ENCODE measurements at places on chromosomes 12 and 14.

GRCh38 chr14:50615056-50615455, 53.0 kb downstream of the SAV1 start:
- DNase-seq: no peak

DNA sequence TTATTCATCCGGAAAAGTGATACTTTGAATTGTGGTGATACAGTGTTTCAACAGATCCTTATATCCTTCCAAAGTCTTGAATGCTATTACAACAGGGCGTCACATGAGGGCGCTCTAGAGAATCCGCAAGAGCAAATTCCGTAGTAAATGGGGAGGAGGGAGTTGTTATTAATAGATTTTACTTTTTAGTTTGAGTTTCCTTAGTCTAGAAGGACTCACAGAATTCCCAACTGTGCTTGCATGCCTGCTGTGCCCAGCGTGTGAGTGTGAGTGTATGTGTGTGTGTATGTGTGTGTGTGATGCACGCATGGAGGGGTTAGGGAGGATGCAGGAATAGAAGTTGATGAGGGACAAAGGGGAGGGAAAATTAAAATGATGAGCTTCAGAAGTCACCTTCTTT, 375.3 kb downstream of the C12orf75 start:
- peak; percentile 25 for DNase-seq

GRCh38 chr12:26281320-26281719, 85.9 kb downstream of the SSPN start:
- no peak for DNase-seq

- DNase-seq: no peak
Observed at GRCh38 chr12:88063375-88063774, 34.2 kb upstream of the C12orf50 start.

DNA sequence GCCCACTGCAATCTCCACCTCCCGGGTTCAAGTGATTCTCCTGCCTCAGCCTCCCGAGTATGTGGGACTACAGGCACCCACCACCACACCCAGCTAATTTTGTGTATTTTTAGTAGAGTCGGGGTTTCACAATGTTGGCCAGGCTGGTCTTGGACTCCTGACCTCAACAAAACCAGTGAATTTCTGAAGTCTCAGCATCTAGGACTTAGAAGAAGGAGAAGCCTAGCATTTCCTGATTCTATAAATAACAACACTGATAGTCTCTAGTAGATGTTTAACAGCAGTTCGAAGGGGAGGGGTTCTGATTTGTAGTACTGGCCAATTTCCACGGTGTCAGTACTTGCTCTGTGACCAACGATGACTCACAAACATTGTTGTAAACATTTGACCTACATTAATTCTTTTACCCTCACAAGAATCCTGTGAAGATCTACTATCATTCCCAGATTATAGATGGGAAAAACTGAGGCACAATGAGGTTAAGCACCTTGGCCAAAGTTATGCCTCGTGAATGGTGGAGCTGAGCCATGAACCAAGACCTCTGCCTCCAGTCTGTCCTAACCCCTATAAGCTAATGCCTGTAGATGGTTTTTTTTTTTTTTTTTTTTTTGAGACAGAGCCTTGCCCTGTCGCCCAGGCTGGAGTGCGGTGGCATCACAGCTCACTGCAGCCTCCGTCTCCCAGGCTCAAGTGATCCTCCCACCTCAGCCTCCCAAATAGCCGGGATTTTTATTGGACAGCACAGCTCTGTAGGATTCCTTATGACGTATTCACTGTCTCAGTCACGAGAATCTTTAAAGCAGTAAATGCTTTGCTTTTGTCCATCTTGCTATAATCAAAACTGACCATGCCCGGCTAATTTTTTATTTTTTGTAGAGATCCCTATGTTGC, 5.2 kb downstream of the P2RX4 start:
- no peak for DNase-seq

GRCh38 chr14:85824526-85824925, 294.6 kb downstream of the FLRT2 start:
- DNase-seq: peak; percentile 72

DNA sequence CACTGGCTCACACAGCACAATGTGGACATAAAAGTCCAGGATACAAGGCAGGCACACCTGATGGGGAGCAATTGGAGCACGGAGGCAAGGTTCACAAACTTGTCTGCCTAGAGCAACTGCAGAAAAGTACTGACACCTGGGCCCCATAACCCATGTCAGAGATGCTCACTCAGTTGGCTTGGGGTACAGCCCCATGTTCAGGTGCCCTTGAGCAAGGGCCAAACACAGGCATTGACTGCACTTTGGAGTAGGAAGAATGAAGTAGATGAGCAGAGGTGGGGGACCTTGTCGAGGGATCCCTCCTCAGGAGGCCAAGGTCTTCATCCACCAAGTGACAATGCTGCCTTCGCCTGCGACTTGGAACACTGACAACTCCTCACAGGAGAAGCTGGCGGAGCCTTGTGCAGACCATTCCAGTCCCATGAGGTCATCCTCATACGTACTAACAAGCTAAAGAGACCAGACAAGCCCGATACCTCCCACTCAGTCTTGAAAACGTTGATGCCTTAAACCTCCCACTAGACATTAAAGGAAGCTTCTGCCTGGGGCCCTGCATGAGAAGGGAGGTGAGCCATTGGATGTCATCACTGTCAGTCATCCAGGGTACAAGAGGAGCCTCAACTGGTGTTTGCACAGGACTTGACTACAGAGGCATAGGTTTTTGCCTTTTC, 42.5 kb upstream of the C14orf180 start:
- no peak for DNase-seq

DNA sequence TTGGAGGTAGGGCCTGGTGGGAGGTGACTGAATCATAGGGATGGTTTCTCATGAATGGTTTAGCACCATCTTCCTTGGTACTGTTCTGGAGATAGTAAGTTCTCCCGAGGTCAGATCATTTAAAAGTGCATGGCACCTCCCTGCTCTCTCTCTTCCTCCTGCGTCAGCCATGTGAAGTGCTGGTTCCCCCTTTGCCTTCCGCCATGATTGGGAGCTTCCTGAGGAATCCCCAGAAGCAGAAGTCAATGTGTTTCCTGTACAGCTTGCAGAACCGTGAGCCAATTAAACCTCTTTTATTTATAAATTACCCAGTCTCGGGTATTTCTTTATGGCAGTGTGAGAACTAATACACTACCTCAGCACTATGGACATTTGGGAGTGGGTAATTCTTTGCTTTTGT, 4.8 kb upstream of the LGMN start:
- DNase-seq: no peak

DNA sequence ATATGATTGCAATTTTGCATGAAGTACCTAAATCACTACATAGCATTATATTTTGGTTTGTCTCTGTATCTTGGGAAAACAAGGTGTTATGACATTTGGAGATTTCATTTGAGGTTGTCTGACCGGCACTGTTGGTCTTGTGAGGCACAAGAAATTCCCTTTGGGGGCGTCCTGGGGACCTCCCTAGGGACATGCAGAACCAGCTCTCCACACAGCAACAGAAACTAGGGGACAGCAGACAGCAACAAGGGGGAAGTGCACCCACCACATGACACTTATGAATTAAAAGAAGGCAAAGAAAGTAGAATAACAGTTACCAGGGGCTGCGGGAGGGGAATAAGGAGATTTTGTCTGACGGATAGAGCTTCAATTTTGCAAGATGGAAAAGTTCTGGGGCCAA, 14.4 kb downstream of the DDX54 start:
- no peak for DNase-seq

- no peak for DNase-seq
Observed at GRCh38 chr12:53600490-53601295, 25.5 kb downstream of the ATF7 start.

GRCh38 chr12:29238822-29239291, 89.8 kb downstream of the FAR2 start:
- no peak for DNase-seq

- no peak for DNase-seq
Observed at GRCh38 chr12:113724794-113725556, 241.2 kb downstream of the RBM19 start.

DNA sequence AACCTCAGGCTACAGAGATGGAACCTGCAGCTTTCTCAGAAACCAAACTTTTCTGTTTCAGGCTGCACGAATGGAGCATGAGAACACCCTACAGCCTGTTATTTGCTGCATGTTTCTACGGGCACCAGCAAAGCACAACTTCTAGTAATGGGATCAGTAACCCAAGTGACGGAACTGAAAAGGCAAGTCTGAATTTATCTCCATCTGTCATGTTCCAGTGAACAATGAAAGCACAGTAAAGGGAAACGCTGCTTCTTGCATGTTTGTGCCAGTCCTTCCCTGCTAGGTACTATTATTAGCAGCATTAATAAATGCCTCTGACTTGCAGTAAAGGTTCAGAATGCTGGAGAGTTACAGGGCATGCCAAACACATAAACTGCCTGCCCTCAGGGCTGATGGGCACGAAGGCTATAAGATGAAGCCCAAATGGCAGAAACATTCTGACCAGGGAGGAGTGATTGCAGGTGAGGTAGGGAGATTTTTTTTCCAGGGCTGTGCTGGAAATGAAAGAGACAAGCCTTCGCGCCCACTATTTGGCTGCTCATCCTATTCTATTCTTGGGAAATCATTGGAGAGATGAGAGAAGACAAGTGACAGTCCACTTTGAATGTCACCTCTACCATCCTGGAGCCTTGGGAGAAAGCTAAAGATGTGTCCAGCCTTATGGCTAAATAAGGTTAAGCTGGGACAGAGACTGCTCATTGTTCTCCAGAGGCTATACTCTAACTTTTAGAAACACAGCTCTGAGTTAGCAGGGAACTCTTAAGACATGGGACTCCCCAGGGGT, 100.4 kb upstream of the PLXNC1 start:
- DNase-seq: no peak

DNA sequence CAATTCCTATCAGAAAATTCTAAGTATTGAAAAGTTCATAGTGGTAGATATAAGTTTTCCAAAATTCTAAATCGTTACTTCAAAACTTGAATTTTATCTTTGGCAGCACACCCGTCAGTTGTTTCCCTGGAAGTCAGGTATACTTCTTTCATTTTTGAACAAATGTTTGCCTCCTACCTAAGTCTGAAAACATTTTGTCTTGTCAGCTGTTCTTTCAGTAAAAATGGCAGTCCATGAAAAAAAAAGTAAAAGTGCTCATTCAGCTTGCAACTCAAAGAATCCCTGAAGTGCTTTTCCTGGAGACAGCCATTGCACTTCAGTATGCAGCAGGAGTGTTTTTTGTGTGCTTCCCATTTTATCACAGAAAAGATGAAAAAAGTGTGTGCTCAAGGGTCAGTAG, 130.1 kb upstream of the NEDD1 start:
- DNase-seq: no peak

DNA sequence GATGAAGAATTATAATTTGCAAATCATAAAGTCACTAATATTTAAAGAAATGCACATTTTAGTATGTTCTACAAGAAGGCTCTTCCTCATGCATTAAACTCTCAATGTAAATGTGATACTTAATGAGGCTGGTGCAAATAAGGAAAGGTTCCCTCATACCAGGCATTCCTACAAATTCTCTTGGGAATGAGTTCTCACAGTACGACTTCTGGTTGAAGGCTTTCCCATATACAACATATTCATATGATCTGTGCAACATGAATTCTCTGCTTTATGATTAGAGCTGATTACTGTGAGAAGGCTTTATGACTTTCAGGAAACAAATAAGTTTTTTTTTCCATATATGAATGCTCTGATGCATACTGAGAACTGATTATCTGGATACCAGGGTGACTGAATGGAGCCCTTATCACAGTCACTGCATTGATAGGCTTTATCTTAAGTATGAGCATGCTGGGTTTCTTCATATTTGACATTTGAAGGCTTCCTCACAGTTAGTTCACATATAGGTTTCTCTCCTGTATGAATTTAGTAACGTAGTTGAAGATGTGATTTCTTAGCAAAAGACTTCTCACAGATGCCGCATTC, 293.9 kb downstream of the RAD51B start:
- no peak for DNase-seq

GRCh38 chr14:51228890-51229289, 11.2 kb upstream of the TMX1 start:
- DNase-seq: no peak

- no peak for DNase-seq
Observed at GRCh38 chr12:120534703-120535655, 823 bp downstream of the RNF10 start.

- DNase-seq: no peak
Observed at GRCh38 chr14:51652168-51653078, 713 bp downstream of the FRMD6 start.

DNA sequence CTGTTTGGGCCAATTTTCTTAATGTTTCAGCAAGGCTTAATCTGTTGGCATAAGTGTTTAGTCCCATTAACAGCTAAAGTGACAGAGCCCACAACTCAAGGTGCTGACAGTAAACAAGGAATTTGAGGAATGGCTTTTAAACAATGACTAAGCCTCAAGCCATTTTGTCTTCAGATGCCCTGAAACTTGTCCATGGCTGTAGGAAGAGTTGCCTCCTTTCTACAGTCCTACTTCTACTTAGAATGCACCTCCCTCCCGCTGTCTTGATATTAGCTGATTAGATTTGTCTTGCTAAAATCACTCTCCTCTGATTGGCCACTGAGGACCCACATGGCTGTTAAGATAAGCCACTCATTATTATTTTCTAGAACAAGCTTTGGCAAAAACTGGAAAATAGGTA, 188.4 kb upstream of the OTX2 start:
- no peak for DNase-seq

- DNase-seq: no peak
Observed at GRCh38 chr14:53883739-53884138, 72.9 kb downstream of the BMP4 start.

DNA sequence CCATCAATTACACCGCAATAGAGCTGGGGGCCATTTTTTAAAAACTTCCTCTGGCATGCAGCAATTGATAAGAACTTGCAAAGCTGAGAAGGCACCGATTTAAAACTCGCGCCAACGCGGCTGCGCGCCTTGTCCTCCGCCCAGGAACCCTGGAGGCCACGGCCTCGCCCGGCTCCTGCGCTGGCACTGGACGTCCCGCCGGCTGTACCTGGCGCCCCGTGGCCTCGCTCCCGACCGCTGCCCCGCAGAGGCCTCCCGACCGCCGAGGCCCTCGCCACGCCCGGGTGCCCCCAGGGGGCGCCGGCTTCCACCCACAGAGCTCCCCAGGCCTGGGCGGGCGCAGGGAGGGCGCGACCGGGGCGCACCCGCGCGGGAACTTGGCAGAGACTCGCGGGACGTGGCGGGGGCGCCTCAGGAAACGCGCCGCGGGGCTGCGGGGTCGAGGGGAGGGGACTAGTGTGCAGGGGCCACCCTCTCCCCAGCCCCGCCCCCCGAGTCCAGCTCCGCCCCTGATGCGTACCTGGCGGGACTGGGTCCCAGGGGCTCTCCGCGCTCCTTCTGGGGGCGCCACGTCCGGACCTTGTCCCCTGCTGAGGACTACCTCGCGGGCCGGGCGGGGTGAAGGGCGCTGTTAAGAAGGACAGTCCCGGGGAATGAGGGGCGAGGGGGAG, 65.7 kb downstream of the TNFAIP2 start:
- DNase-seq: no peak

Data from NCI-H2107 (cell line).